GDM1 (cell line): ENCODE measurements at places on chromosomes 12 and 14.

DNA sequence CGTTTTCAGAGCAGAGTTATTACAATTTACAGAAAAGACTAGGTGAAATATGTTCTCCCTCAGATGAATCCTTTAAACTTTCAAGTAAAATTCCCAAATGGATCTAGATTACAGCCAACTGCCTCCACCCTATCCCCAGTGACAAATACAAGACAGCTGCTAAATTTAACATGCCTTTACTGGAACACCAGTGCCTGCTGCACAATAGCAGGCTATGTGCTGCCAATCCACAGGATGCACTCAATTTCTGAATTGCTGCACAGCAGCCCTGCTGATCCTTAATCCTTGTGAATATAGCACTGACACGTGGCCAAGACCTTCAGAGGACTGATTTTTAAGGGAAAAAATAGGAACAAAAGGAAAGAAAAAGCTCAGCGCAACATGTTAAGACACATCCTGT, 128.9 kb downstream of the CCER1 start:
- no peak for DNase-seq

DNA sequence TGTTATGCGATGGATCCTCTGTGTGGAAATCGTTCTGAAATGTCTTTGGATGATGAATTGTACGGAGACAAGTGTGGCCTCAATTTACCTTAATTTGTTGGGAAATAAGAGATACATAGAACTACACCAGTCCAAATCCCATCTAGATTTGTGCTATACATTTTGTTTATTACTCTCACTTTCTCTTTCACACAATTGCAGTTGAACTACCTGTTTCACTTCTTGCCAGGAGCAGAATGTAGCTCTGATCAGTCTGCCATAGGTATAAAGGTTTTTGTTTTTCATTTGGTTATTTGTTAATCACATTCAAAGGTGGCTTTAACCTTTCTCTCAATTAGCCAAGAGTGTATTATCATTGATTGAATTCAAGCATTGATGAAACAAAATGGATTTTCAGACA, 268.2 kb downstream of the SNAPC1 start:
- DNase-seq, result no peak

- DNase-seq, result no peak
Observed at GRCh38 chr12:70840656-70841350, 79.7 kb downstream of the PTPRR start.

DNA sequence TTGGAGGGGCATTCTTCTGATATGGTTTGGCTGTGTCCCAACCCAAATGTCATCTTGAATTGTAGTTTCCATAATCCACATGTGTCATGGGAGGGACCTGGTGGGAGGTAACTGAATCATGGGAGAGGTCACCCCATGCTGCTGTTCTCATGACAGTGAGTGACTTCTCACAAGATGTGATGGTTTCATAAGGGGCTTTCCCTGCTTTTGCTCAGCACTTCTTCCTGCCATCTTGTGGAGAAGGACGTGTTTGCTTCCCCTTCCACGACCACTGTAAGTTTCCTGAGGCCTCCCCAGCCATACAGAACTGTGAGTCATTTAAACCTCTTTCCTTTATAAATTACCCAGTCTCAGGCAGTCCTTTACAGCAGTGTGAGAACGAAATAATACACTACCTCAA, 382.4 kb downstream of the VRK1 start:
- DNase-seq, result peak; percentile 15

DNA sequence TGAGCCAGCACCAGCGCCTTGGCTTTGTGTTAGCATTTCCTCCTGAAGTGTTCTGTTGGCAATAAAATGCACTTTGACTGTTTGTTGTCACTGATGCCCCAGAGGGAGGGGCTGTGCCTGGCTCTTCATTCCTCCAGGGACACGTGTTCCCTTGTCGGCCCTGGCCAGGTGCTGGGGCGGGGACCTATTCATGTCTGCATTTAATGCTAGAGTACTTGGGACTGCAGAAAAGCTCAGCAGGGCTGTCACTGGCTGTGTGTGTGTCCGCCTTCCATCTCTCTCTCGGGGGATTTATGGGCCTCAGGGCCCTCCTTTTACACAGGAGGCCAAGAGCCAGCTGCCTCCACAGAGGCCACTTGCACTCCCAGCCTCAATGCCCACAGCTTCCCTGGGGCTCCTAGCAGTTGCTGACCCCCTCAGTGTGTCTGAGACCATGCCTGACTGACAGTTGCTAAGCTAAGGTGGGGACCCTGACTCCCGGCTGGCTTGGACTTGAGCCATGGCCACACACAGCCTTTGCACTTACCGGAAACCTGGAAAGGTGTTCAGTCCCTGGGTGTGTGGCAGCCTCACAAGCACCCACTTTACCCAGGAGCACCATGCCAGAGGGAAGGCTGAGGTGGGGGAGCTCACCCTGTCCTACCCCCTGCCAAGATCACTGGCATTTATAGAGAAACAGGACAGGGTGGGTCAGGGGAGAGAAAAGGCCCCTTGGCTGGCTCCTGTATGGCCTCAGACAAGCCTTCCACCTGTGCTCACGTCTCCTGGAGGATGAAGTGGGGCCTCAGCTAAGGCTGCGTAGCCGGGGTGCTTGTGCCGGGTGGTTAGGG, 27.8 kb downstream of the HIP1R start:
- no peak for DNase-seq

DNA sequence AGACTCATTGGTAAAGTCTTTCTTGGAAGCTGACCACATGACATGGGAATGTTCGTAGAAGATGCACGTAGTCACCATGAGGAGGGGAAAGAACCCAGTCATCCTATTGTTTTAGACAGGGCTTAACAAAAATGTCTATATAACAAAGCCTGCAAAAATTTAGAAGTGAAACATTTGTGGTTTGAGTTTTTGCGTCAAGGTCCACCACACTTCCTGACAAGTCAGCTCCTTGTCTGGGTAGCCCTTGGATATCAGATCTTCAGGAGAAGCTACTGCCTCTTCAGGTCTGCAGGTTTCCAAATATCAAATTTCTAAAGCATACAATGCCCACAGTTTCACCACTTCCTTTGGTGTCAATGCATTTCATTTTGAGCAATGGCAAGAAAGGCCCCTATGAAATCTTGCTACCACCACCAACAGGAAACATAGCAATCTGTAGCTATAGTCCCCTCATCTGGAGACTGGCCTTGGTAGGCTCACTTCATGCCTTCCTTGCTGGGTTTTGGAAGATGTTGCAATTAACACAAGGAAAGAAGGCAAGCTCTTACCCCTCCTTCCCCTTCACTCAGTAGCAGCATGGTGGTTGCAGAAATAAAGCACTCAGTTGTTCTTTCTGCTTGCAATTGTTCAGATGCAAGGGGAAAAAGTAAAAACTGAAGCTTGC, 235.2 kb downstream of the PCNX1 start:
- DNase-seq, result no peak

DNA sequence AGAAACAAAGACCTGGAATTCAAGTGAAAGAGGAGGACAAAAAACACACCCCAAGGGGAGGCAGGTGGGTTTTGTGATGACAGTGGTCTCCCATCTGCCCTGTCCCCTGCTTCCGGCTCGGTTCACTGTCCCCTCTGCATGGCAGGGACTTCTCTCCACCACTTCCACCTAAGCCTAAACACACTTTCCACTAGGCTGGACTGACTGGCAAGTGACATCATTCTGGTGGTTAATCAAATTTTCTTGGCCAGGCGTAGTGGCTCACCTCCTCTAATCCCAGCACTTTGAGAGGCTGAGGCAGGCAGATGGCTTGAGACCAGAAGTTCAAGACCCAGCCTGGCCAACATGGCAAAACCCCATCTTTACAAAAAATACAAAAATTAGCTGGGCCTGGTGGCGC, 11.9 kb downstream of the PLEKHG6 start:
- DNase-seq, result no peak

GRCh38 chr12:70823182-70823976, 97.2 kb downstream of the PTPRR start:
- DNase-seq, result no peak

DNA sequence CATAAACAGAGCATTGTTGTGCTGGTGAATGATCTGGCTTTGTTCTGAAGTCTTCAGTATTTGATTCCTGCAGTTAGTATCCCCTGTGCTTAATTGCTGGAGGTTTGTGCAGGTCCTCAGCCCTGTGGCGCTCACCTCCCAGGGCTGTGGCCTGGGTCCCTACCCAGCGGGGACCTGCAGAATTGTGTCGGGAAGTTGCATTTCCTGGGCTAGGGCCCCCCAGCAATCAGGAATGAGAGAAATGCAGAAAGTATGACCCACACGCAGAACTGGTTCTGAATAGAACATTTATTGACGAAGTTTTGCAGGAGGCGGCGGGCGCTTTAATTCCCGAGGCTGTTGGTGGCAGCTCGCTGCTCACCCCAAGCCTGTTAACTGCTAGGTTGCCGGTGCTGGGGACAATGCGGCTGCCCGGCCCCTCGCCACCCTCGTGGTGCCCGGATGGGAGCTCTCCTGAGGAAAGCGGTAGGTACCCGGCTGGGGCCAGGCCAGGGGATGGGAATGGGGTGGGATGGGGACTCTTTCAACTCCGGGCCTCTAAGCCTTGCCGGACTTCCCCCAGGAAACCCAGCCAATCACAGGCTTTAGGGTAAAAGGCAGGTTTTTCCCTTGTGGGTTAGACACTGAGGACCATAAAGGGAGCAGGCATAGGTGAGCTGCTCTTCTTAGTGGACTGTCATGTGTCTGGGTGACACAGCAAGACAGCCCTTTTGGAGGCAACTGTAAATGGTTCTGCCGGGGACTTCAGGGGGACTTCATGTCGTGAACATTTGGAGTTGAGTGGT, 11.6 kb downstream of the PLEKHG3 start:
- no peak for DNase-seq

DNA sequence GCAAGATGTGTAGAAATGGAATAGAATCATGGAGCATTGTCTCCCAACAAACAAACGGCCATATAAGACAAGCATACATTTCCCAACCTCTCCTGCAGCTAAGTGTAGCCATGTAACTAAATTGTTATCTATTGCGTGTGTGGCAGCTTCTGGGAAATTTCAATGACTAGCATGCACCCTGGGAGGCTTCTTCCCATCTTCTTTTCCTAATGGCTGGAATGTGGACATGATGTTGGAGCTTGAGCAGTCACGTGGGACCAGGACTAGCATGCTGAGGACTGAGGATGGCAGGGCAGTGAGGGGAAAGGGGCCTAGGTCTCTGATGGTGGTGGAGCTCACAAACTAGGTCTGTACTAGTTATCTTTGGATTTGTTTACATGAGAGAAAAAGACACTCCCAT, 21.7 kb upstream of the CTDSP2 start:
- no peak for DNase-seq

GRCh38 chr12:111355201-111355925, 13.5 kb downstream of the PHETA1 start:
- no peak for DNase-seq
